ENCODE measurements at places on chromosomes 6 and 20.
A peak's percentile ranks its signal among the peaks of the same experiment; 100 is the strongest.

DNA sequence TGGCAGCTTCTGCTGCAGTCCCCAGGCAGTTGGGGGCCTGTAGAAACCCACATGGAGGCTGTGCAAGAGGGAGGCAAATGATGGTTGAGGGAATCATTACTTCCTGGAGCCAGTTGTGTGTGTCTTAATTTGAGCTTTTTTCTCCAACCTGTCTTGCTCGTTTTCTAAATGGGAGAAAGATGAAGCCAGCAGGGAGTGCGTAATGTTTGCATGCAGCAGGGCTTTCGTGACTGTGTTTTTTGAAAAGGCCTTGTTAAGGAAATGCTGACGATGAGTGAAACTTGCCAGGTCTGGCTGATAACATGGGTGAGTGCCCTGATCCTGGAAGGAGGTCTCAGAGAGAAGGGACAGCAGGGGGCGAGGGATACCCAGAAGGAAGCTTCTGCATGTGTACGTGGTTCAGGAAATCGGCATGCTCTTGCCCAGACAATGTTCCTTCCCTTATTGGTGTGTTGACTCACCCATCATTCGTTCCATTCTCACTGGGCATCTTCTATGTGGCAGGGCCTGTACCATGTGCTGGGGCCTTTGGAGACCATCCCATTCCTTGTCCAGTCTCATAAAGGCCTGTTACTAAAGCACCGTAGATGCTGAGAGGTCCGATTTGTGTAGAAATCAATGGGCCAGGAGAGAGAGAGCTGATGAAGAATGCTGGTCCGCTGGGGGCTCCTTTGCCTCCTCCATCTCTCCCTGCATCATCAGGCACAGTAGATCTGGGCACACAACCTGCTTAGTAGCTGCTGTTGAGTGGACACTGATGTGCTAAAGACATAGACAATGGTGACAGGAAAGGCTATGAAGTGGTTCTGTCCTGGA, 27.4 kb downstream of the GLP1R start:
- DNase-seq = no peak

DNA sequence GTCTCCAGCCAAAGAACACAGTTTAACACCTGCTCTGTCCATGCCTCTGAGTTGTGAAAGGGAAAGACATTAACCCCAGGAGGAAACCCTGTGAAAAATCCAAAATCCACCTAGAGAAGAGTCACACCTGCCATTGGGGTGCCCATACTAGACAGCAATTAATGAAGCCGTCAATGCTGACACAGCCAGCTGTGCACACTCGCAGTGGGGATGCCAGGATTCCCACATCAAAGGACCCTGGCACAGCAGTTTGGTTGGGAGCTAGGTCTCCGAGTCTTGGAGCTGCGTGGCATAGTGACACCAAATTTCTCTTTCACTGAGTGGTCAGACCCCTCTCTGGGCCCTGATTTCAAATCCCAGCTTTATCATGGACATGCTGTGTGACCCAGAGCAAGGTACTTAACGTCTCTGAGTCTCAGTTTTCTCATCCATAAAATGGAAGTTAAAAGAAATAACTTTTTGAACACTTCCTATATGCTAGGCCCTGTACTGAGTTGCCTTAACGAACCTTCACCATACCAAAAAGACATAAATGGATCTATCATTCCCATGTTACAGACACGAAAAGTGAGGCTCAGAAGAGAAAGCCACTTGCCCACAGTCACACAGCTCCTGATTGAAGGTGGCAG, 30.8 kb downstream of the BPIFB1 start:
- no peak for DNase-seq

GRCh38 chr6:163335671-163336545, 78.6 kb upstream of the QKI start:
- DNase-seq = no peak

GRCh38 chr20:53918020-53918311, 152.4 kb downstream of the BCAS1 start:
- DNase-seq = no peak

DNA sequence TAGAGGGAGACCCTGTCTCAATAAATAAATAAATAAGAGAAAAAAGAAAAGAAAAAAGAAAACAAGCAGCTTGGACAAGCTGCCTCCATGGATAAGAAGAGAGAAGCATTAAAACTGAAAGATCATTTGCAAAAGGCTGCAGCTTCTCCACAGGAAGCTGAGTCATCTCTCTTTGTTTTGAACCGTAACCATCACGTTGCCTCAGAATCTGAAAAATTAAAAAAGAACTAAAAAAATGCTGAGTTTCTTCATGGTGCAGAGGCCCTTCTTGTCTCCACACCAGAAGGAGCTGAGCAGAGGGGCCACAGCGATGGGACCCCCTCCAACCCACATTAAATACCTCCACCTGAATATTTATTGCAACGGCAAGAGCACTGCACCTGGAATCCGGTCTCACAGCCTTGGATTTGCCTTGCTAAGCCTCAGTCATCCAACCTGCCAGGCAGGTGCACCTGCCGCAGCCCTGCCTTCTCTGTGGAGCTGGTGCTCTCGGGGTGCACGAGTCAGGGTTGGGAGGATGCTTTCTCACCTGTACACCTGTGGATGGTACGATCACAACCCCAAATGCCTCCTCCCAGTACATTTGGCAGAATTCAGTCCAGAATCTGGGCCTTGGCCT, 28.1 kb downstream of the TOX2 start:
- peak; percentile 50 for DNase-seq

- DNase-seq = no peak
These were observed 69.2 kb upstream of the CST7 start for GRCh38 chr20:24879875-24880274.

DNA sequence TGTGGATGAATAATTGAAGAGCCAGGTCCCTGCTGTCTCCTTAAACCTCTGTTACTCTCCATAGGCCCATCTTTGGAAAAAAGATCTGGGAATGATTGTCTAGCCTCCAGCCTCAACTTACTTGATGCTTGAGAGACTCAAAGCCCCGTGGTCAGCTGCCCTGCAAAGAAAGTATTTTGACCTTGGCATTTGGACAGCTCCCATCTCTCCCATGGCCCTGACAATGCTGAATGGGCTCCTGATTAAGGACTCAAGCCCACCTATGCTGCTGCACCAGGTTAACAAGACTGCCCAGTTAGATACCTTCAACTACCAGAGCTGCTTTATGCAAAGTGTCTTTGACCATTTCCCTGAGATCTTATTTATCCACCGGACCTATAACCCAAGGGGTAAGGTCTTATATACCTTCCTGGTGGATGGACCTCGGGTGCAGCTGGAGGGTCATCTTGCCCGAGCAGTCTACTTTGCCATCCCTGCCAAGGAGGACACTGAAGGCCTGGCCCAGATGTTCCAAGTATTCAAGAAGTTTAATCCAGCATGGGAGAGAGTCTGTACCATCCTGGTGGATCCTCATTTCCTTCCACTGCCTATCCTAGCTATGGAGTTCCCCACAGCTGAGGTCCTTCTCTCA, 1.6 kb downstream of the ZSWIM1 start:
- DNase-seq = no peak

- peak; percentile 73 for DNase-seq
These were observed 609 bp downstream of the PGM3 start for GRCh38 chr6:83192456-83192855.

DNA sequence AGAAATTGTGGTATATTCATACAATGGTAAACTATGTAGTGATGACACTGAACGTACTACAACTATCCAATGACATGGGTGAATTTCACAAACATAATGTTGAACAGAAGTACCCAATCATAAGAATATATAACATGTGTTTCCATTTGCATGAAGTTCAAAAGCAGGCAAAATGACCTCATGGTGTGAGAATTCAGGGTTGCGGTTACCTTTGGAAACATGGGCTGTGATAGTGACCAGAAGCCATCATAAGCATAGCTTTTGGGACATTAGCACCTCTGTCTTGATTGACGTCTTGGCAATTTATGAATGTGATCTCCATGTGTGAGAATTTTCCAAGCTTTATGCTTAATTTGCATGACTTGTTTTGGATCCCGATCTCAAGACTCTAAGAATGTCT, 500.1 kb upstream of the JAG1 start:
- DNase-seq = no peak

Measured in bronchial epithelial cell (primary cell).